ENCODE measurements at places on chromosomes 1 and 21.

DNA sequence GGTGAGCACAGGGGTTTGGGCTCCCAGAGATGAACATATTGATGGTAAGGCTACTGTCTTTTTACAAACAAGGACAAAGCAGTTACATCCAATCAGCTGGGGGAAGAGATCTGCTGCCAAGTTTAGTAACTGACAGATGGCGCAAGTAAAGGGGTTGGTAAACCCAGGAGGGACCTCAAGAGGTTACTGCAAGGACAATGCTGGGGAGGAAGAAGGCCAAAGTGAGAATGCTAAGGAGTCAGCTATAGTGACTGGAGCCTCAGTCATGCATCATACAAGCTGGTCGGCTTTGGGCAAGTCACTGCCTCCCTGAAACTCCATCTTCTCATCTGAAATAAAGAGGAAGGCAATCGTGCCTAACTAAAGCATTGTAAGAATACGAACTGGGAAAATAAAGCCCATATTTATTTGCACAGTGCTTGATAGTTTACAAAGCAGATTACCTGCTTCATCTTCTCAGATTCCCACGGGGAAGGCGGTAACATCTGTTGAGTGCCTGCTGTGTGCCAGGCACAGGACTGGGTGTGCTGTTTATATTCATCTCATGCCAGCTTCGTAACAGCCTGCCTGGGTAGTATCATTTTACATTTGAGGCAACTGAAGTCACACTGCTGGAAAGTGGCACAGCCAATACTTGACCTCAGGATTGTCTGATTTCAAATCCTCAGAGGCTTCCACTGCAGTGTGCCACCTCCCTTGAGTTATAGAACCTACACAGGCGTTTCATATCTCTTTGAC, 114.8 kb downstream of the BEND5 start:
- no peak for DNase-seq

GRCh38 chr1:83998205-83998497, 781 bp downstream of the TTLL7 start:
- DNase-seq = no peak

GRCh38 chr1:81596341-81596740, 204.4 kb upstream of the ADGRL2 start:
- DNase-seq = no peak

- DNase-seq = no peak
These were observed 9.1 kb downstream of the SEMA4A start for GRCh38 chr1:156162430-156163037.

Measured in CD4-positive, CD25-positive, alpha-beta regulatory T cell (primary cell).